ENCODE measurements at places on chromosomes 1 and 21.

- no peak for DNase-seq
Measured at GRCh38 chr1:184186167-184186566, 134.6 kb downstream of the TSEN15 start.

GRCh38 chr1:186837806-186838205 lies 9.1 kb downstream of the PLA2G4A start:
- no peak for DNase-seq

DNA sequence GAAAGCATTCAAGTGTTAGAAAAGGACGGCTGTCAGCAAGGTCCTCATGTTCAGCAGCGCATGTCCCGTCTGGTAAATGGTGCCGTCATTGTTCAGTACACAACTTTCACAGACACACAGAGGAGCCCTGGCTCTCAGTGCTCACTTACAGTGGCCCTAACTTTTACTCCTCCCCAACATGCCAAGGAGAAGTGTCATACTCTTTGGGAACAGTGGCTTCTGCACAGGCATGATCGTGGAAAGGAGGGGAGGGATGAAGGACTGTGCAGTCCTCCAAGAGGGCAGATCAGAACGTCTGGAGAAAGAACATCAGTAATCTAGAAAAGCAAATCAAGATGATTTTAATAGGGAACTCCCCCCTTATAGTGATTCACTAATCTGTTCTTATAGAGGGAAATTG lies 3.8 kb upstream of the GRHL3 start:
- DNase-seq: no peak

DNA sequence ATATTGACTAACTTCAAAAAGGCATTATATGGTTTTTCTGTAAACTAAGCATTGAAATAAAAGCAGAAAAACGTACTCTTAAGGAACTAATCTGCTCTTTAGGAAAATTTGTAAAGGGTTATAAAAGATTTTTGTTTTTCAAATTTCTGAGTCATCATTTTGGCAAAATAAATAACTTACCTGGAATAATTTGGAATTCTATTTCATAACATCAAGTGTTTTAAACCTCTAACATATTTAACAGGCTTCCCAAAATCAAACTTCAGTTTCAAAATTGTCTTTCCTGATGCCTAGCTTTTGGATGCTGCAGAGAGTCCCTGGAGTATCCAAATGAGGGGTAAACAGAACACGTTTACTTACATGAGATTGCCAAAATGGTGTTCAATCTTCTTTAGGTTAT lies 108.5 kb downstream of the COP1 start:
- no peak for DNase-seq

- DNase-seq: no peak
Measured at GRCh38 chr1:46747683-46748288, 28.9 kb upstream of the EFCAB14 start.

DNA sequence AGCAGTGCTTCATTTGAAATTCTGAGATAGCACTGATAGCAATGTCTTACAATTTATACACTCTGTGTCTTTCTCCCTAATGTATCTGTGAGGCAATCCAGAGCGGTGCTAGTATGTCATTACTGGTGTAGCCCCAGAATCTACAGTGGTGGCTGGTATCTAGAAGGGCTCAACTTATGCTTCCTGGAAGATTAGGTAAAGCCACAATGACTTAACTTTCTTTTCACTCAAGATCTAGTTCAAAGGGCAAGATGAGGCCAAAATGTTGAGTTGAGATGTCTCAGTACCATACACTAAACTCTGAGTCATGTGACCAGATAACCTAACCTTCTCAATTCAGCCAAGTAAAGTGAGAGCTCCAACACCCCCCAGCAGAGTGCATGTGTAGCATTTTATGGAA lies 77.5 kb downstream of the PAPPA2 start:
- DNase-seq: no peak

DNA sequence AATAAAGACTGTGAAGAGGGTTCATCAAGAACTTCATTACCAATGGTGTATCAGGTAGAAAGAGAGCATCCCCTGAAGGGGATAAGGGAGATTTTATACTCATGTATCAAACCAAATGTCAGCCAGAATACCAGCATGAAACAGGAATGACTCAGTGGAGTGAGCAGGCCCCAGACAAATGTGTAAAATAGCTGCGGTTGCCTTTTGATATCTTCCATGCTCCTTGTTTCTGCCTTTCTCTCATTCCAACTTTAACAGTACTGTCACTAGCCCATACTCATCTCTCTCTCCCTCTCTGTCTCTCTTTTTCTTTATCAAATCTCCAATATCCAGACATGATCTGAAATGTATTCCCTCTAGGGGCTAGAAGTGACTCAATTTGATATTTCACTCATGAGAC lies 47.8 kb downstream of the GPR88 start:
- DNase-seq: no peak
